ENCODE measurements at places on chromosomes 7 and 10. TPM values are rescaled to one million over a fixed set of nuclear protein-coding genes. Genes with fewer than 3 reads are reported as not detected.

Gene COL13A1
- polyA plus RNA-seq: not detected

Gene LRRN3
- not detected for polyA plus RNA-seq

Gene TBC1D12
- 2.5 TPM for polyA plus RNA-seq

GRCh38 chr7:28836716-28837115, 121.4 kb downstream of the TRIL start:
- no peak for DNase-seq

- DNase-seq: no peak
Measured at GRCh38 chr7:36978461-36978860, 254.2 kb upstream of the AOAH start.

DNA sequence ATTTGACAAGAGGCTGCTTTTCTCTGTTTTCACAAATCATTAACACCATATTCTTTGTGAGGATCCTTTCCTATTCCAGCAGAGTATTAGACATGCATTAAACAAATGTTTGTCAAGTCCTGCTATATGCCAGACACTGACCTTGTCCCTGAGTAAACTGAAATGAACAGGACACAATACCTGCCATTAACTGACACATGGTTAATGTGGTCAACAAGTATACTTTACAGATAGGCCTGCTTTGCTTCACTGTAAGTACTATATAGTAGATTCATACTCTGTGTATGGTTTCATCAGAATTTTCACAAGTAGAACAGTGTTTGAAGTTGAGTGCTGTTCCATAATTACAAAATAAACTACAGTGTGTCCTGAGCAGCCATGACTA, 5.9 kb downstream of the TNKS2 start:
- no peak for DNase-seq

GRCh38 chr10:35471435-35471834, 133.7 kb upstream of the GJD4 start:
- DNase-seq: no peak

DNA sequence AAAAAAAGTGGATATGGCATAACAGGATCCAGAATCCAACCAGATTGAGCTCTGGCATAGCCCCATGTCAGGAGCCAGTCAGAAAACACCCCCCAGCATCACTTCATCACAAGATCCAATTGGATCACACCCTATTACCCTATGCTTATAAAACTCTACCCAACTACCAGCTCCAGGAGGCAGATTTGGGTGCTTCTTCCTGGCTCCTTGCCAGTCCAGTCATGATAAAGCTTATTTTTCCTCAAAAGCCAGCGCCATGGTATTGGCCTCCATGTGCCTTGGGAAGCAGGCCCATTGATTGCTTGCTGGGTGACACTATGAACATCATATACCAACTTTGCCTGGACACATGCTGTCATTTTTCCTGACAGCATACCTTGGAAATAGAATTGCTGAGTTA, 281.4 kb upstream of the MKLN1 start:
- no peak for DNase-seq

DNA sequence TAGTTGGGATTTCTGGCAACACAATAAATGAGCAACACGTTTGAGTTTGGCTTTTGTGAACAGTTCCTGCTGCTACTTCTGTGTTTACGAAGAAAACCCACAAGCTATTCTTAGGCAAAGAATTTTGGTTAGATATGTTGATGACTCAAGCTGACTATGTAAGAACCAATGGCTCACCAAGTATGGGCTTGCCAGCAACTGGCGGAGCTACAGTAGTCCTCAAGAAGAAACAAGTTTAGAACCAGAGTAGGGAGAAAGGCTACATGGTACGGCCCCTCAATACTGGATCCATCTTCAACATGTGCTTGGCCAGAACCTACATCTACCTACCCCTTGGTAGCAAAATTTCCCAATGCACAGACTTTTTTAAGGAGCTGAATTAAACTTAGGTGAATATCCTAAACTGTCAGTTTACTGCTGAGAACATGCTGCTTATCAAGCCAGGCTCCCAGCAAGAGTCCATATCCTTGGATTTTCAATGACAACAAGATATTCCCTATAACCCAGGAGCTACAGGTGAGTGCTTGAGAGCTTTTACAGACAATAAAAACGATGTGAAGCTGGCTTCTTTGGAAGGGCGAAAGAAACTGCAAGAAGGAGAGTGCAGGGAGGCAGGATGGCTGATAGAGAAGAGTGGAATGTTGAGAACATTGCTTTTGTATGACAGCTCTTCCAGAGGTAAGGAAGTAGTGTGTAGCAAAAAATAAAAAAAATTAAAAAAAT, 74.3 kb upstream of the ASAH2 start:
- no peak for DNase-seq

DNA sequence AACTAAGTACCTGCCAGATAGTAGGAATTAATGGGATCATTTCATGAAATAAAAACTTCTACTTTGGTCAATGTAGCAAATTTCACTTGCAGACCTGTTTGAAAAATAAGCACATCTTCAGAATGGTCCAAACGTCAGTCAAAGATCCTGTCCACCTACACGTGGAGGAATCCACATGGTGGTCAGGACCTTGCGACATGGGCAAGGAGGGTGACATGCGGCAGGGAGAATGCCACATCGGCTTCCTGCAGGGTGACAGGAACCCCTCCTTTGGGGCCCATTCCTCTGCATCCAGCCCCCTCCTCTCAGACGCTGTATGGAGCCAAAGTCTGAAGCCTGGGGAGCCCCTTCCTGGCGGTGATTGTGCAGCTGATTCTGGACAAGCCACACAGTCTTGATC, 95.5 kb upstream of the MGMT start:
- DNase-seq: no peak

GRCh38 chr7:90262438-90262837, 17.5 kb downstream of the CFAP69 start:
- DNase-seq: no peak
